Progenitor cell of endocrine pancreas (in vitro differentiated cells): ENCODE measurements at places on chromosomes 2 and 18.
A peak's percentile ranks its signal among the peaks of the same experiment; 100 is the strongest.

- no peak for DNase-seq
Measured at GRCh38 chr2:120777787-120778186, 42.1 kb downstream of the GLI2 start.

DNA sequence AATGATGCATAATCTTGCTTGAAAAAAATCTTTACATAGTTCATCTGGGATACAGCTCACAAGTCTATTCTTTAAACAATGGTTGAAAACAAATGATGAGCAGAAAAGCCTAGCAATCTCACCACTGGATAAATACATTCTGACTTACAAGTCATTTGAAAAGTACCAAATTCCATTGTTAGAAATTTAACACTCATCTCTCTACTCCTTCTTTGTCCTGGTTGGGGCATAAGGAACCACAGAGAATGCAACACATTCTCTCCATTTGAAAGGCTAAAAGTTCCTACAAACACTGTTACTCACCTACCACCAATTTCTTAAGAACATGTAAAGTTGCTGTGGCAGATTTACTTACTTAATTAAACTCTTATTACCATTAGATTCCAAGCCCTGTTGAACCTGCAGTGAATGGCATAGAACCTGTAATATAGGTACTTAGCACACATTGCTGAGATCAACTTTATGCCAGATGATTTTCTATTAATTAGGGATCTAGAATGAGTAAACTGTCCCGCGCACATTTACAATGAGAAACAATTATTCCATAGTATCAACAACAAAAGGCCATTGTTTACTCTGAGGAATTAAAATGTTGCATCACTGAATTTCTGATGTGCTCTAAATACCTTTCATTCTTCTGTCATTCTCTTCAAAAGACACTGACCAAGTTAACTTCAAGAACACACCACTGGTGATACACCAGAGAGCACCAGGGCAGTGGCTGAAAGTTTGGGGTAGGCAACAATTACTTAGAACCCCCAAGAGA, 69.6 kb downstream of the CABYR start:
- DNase-seq: no peak

DNA sequence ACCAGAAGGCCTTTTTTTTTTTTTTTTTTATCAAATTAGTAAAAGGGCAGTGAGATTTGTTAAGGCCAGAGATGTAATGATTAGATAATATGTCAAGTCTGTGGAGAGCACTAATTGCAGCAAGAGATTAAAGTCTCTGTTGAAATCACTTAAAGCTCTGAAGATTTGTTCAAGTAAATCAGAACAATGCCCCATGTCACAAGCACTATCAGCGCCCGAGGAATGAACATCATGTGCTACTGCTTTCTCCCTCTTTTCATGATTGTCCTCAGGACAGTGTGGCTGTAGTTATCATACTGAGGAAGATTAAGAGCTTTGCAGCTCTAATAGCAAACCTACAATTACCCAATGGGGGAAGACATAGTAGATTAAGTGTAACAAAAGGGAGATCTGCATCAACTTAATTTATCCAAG, 71.1 kb downstream of the TDRD15 start:
- DNase-seq: no peak

DNA sequence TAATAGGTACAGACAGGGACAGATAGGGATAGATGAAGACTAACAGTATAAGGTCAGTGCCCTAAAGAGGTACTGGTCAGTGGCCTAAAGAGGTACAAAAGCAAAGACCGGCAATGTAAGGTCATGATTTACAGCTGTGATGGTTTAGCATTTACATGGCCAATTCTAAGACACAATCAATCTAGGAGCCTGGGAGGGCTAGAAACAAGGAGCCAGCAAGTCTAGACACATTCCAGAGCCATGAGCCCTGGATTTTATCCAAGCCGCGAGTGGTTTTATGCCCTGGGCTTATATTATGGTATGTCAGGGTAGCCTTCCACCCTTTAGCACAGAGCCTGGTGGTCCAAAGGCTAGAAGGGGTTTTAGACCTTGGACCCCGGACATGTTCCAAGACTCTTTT, 124.2 kb downstream of the CBLN2 start:
- no peak for DNase-seq

GRCh38 chr2:32627441-32627813, 423 bp upstream of the TTC27 start:
- no peak for DNase-seq

GRCh38 chr2:110992886-110993285, 127.8 kb upstream of the BCL2L11 start:
- no peak for DNase-seq

GRCh38 chr2:203897544-203897943, 30.0 kb downstream of the CTLA4 start:
- no peak for DNase-seq

- DNase-seq: no peak
Measured at GRCh38 chr2:122563781-122564180, 808.3 kb downstream of the TSN start.

DNA sequence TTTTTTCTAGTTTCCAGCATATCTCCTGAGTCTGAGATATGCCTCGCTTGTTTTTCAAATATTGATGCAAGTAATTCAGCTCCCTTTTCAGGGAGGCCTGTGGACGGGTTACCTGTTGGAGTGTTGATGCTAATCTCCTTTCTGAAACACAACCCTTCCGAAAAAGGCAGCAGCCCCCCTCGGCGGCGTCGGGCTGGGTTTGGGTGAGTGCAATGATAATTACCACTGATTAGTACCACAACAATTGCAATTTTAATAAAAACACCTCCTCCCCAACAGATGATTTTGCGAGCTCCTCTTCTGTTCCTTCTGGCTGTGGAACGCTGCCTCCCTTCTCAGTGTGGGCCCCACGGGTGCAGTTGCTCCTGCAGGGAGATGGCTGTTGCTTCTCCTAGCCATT, 66.3 kb downstream of the PTGR3 start:
- no peak for DNase-seq

- no peak for DNase-seq
Measured at GRCh38 chr2:101624706-101625332, 72.7 kb upstream of the MAP4K4 start.

DNA sequence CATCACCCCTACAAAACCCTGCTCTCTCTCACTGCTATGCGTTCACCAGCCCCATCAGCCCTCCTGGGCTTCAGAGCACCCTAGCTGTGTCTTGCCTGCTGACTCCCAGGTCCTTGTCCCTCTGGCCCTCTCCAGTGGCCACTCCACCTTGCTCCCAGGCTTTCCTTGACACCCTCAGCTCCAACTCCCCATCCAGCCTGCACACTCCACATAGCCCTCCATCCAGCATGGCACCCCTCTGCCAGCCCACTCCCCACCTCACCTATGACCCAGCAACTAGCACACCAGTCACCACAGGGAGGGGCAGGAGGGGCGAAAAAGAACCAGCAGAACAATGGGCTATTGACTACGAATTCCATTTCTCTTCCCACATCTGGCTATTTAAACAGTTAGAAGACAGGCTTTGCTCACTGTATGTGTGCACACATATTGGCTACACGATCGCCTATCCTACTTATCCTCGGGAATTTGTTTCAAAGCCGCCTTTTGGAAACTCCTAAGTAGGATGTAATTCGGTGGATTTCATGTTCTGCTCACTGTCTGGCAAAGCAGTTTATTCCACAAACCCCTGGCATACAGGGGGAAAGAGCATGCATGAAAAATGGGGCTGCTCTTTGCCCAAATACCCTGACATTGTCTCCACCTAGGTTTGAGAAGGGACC, 195.3 kb downstream of the SMAD2 start:
- DNase-seq: no peak

GRCh38 chr2:20185176-20186022, 39.5 kb downstream of the SDC1 start:
- no peak for DNase-seq

- DNase-seq: no peak
Measured at GRCh38 chr18:6557770-6558248, 143.1 kb upstream of the L3MBTL4 start.

DNA sequence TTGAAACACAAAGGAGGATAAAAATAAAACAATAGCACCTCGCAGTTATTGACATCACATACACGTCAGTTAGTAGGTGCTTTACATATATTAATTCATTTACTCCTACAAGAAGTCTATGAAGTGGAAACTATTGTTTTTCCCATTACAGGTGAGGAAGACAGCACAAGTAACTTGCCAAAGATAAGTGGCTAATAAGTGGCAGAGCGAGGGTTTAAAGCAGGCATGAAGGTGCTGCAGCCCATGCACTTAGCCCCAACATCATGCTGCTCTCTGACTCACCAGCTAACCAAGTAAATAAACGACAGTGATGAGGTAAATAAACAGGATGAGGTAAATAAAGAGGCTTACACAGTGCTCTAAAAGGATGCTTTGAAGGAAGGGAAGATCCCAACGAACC, 498.6 kb upstream of the ZEB2 start:
- DNase-seq: no peak

GRCh38 chr18:3508576-3509549, 58.9 kb downstream of the TGIF1 start:
- no peak for DNase-seq

DNA sequence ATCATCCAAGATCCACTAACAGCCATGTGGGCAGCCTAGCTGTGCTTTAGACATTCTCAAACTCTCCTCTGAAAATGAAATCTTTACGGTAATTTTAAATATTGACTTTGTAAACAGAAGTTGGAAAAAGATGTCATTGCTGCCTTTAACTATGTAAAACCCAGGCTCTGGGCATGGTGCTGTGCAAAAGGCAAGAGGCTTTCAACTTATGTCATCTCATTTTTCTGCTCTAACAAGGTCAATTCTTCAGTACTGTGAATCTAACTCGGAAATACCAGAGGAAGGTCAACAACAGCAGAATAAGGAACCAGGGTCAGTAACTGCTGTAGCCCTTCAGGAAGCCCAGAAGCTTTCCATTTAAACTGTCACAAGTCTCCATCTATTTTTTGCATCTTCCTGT, 37.0 kb upstream of the MPP4 start:
- DNase-seq: no peak

DNA sequence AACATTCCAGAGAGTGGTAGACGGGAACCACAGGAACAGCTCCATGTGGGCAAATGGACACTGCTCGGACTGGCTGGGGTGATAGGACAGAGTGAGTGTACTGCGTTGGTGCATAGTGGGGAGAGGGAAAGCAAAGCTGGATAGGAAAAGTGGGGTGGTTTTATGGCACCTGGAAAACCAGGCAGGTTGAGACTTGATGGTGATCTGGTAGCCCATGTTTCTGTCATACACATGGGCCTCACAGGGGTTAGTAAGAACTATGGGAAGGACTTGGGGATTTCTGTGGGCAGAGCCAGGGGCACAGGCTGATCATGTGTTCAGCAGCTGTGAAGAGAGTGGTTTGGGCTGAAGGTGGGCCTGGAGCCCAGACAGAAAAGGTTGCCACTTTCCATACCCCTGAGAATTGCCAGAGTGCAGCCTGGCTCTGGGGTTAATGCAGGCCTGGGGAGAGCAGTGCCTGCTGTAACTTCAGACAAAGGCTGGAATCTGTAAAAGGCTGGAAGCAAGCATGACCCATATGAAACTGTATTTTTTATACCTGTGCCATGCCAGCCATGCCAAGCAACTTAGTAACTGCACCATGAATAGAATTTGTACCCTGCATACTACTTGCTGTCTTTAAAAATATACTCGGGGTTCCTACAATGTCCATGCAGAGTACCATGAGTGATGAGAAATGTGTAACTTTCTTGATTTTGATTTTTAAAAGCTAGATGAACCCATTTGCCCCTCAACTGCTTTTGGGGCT, 41.9 kb downstream of the RPIA start:
- DNase-seq: no peak

- no peak for DNase-seq
Measured at GRCh38 chr18:23868136-23868785, 146.3 kb upstream of the TTC39C start.

DNA sequence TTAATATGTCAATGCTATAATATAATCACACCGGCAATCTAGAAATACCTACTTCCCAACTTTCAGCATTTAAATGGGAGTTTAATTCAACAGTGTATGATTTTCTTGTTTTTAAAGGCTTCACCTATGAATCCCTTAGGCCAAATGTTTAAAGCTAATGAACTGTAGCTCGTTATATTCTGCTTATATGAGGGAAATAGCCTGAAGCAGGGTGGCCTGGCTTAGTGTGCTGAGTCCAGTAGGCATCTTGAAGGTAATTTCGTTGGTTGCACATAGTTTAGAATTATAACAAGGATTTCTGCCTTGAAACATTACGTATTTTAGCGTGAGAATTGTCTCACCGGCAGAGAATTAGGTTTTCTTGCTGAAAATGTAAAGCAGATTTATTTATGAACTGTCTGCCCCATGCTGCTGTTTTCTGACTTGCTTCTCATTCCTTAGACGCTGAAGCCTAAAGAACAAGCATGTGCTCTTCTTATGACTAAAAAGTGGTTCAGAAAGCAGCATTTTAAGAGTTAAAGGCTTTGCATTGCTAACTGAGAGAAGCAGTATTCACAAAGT, 433.7 kb upstream of the RAB12 start:
- DNase-seq: no peak

GRCh38 chr18:79069717-79070151, 540 bp downstream of the ATP9B start:
- DNase-seq: no peak

DNA sequence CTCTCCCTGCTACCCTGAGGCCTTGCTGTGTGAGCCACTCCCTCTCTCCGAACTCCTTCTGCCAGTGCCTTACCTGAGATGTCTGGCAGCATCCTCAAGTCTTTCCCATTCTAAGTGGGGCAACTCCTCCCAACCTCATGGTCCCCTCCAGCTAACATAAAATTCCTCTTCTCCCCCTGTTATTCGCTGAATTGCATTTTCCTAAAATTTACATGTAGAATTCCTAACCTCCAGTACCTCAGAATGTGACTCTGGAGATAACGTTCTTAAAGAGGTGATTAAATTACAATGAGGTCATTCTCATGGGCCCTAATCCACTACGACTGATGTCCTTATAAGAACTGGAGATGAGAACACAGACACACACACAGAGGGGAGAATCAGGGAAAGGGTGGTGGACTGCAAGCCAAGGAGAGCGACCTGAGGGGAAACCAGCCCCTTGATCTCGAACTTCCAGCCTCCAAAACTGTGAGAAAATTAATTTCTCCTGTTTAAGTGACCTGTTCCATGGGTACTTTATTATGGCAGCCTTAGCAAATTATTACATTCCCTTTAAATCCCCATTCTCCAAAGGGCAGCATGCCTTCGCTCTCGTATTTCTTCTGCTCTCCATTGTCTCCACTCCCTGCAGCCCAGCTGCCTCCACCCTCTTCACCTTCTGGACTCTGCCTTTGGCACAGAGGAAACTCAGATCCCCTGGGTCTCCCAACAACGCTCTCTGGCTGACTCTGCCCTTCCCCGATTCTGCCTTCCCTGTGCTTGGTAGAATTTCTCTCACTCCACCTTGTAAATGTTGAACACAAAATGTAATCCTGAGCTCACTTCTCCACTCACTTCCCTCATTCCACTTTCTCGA, 70.5 kb downstream of the TGIF1 start:
- DNase-seq: no peak

GRCh38 chr2:238864207-238865014, 16.5 kb downstream of the TWIST2 start:
- DNase-seq: peak; percentile 56
